ENCODE measurements at places on chromosomes 16 and 17. TPM values are rescaled to one million over a fixed set of nuclear protein-coding genes. Genes with fewer than 3 reads are reported as not detected.

CTRL gene
- total RNA-seq = 0.49 TPM

GCGR gene
- total RNA-seq = not detected

MT1A gene
- 1.4 TPM for total RNA-seq

GPR179 gene
- 0.10 TPM for total RNA-seq

NFATC3 gene
- total RNA-seq = 21.5 TPM

TRIM47 gene
- total RNA-seq = 21.5 TPM

TBC1D3 gene
- total RNA-seq = not detected

KRT23 gene
- total RNA-seq = 107 TPM

Data from skin of body (tissue), 3 donors.